CD14-positive monocyte (primary cell): ENCODE measurements at places on chromosomes 7 and 10. TPM values are rescaled to one million over a fixed set of nuclear protein-coding genes. Genes with fewer than 3 reads are reported as not detected.

The ZNF277 gene
- polyA plus RNA-seq, result 20.7 TPM

The FAM237B gene
- polyA plus RNA-seq, result not detected

The PTTG1IP2 gene
- not detected for polyA plus RNA-seq

The ANKRD2 gene
- not detected for polyA plus RNA-seq

The GRID2IP gene
- polyA plus RNA-seq, result not detected

The MSMB gene
- not detected for polyA plus RNA-seq

The TBC1D12 gene
- 4.0 and 10.5 TPM in 2 replicates for polyA plus RNA-seq

The GNAT3 gene
- polyA plus RNA-seq, result not detected in 2 replicates

The DLX6 gene
- polyA plus RNA-seq, result not detected in 2 replicates

The ANKRD61 gene
- 0.10 TPM in 1 of 2 replicates, not detected in the other for polyA plus RNA-seq

The PVRIG gene
- polyA plus RNA-seq, result 0.06 TPM in 1 of 2 replicates, not detected in the other

The PRSS1 gene
- not detected in 2 replicates for polyA plus RNA-seq

The PDSS1 gene
- polyA plus RNA-seq, result 12.6 TPM

The AASS gene
- polyA plus RNA-seq, result 0.06 and 0.33 TPM in 2 replicates

DNA sequence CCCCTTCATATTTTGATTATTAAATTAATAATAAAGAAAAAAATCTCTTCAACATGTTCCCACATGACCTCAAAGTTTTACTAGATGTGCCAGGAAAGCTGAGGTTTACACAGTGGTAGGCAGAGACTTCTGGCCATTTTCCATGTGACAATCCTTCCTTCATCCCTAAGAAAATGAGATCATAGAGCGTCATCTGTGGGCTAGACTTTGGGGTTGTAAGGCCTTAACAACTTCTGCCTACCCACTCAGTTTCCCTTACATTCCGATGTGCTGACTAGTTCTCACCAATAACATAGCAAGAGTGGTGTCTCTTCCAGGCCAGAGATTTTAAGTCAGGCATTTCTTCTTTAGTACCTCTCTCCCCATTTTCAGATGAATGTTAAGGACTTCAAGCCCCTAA is 171.1 kb upstream of the PHF14 start:
- H3K27ac ChIP-seq, result no peak overlapping the region
- no peaks in the 10 kb centered on the region for H3K4me1 ChIP-seq
- DNase-seq, result no peak
- H3K27me3 ChIP-seq, result no peaks in the 10 kb centered on the region
- H3K36me3 ChIP-seq, result no peaks in the 10 kb centered on the region
- no peak overlapping the region for H3K4me3 ChIP-seq

DNA sequence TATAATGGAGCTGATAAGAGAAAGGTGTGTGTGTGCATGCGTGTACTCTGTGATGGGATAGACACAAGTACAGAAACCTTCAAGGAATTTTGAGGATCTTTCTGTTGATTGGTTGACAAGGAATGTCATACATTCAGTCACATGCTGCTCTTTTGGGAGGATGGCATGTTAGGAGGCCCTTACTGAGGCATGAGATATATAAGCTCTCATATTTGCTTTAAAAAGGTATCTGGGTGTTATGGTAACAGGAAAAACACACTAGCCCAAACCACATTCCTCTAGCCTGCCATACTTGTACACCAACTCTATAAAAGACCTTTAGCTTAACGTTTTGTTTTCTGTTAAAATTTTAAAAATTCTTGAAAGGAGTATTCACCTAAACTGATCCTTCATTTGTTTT is 72.5 kb upstream of the EGFR start:
- H3K4me3 ChIP-seq, result no peak overlapping the region
- DNase-seq, result no peak
- no peaks in the 10 kb centered on the region for H3K4me1 ChIP-seq
- no peak overlapping the region for H3K27ac ChIP-seq
- H3K27me3 ChIP-seq, result no peaks in the 10 kb centered on the region

DNA sequence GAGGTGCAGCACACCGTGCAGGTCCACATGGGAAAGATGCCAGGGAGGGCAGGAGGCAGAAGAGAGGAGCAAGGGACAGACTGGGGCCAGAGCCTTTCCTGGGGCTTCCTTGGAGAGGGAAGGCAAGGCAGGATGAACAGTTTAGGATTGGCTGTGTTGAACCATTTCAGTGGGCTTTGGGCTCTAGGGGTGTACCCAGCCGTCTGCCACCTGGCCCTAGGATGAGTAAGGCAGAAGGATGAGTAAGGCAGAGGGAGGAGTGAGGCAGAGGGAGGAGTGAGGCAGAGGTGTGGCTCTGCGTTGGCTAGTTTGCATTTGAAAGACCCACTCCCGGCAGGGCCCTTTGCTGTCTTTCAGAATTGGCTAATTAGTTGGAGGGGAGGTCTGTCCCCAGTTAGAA is 31.5 kb upstream of the PRF1 start:
- H3K4me3 ChIP-seq, result no peak overlapping the region
- no peak for DNase-seq
- H3K27me3 ChIP-seq, result no peaks in the 10 kb centered on the region
- no peaks in the 10 kb centered on the region for H3K36me3 ChIP-seq
- no peaks in the 10 kb centered on the region for H3K4me1 ChIP-seq
- no peak overlapping the region for H3K27ac ChIP-seq

GRCh38 chr7:117229350-117229749 is 93.5 kb downstream of the WNT2 start:
- no peak for DNase-seq
- H3K4me1 ChIP-seq, result no peaks in the 10 kb centered on the region

GRCh38 chr7:113730309-113730955 is 188.4 kb downstream of the PPP1R3A start:
- DNase-seq, result no peak
- H3K27ac ChIP-seq, result no peak overlapping the region
- no peaks in the 10 kb centered on the region for H3K27me3 ChIP-seq
- no peaks in the 10 kb centered on the region for H3K36me3 ChIP-seq
- no peaks in the 10 kb centered on the region for H3K4me1 ChIP-seq

- no peak for DNase-seq
- no peak overlapping the region for H3K27ac ChIP-seq
- H3K36me3 ChIP-seq, result no peaks in the 10 kb centered on the region
- no peaks in the 10 kb centered on the region for H3K4me1 ChIP-seq
- H3K27me3 ChIP-seq, result no peaks in the 10 kb centered on the region
Observed at GRCh38 chr10:58152673-58153263, 114.9 kb downstream of the IPMK start.

- H3K27ac ChIP-seq, result no peak overlapping the region
- no peaks in the 10 kb centered on the region for H3K27me3 ChIP-seq
- H3K4me1 ChIP-seq, result no peaks in the 10 kb centered on the region
- H3K4me3 ChIP-seq, result no peak overlapping the region
- H3K36me3 ChIP-seq, result no peaks in the 10 kb centered on the region
Observed at GRCh38 chr10:63318491-63318890, 147.3 kb downstream of the JMJD1C start.

DNA sequence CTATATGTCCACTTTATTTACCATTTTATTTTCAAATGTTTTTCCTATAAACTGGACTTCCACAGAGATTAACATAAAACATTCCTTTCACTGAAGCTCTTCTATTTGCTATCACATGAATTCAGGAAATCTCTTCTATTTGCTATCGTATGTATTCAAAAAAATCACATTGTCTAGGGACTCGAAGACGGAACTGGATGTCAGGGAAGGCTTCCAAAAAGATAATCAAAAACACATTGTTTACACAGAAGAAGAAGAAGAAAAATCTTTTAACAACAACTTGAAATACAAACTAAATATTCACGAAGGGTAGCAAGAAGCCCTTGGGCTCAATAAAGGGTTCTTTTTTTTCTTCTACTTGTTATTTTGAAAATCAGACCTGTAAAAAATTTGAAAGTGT is 426.1 kb upstream of the LRRN3 start:
- DNase-seq, result no peak
- no peaks in the 10 kb centered on the region for H3K4me1 ChIP-seq
- H3K4me3 ChIP-seq, result no peak overlapping the region
- no peaks in the 10 kb centered on the region for H3K36me3 ChIP-seq

DNA sequence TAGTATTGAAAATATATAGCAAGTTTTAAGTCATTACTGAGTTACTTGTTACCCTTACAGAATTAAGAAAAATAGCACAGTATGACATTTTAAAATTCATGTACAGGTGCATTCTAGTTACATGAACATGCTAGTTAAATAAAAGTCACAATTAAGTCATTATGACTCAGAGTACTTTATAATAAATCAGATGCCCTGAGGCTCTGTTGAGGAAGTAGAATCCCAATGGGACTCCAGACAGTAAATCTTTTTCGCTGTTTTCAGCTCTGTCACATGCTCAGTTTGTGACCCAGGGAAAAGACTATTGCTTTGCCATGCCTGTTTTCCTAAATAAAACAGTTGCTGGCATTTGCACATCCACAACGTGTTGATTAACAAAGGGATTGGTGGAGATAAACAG is 21.0 kb downstream of the NUDT13 start:
- DNase-seq, result no peak
- H3K27me3 ChIP-seq, result no peaks in the 10 kb centered on the region
- no peaks in the 10 kb centered on the region for H3K4me1 ChIP-seq
- no peak overlapping the region for H3K27ac ChIP-seq
- H3K4me3 ChIP-seq, result no peak overlapping the region
- H3K36me3 ChIP-seq, result peaks cover 83% of the 10 kb centered on the region

- H3K36me3 ChIP-seq, result no peaks in the 10 kb centered on the region
- peak overlapping the region; percentile 31 for H3K4me3 ChIP-seq
- DNase-seq, result peak; percentile 15
- H3K4me1 ChIP-seq, result peaks cover 11% of the 10 kb centered on the region
Observed at GRCh38 chr7:2452074-2452507, 24.1 kb downstream of the GRIFIN start.

GRCh38 chr10:110002801-110003523 is 4.8 kb upstream of the ADD3 start:
- DNase-seq, result no peak
- H3K27ac ChIP-seq, result no peak overlapping the region
- peaks cover 12% of the 10 kb centered on the region for H3K4me1 ChIP-seq
- H3K27me3 ChIP-seq, result no peaks in the 10 kb centered on the region
- no peak overlapping the region for H3K4me3 ChIP-seq

DNA sequence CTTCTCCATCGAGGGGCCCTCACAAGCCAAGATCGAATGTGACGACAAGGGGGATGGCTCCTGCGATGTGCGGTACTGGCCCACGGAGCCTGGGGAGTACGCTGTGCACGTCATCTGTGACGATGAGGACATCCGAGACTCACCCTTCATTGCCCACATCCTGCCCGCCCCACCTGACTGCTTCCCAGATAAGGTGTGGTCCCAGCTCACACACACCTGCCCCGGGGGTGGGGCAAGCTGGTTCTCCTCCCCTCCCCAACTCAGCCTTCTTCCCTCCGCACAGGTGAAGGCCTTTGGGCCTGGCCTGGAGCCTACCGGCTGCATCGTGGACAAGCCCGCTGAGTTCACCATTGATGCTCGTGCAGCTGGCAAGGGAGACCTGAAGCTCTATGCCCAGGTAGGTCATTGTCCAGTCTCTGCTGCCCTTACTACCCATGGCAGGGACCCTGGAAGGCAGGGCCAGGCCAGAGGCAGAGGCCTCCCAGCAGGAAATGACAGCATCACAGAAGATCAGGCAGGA is 11.0 kb downstream of the FLNC start:
- no peaks in the 10 kb centered on the region for H3K36me3 ChIP-seq
- no peak overlapping the region for H3K4me3 ChIP-seq
- no peak overlapping the region for H3K27ac ChIP-seq
- no peaks in the 10 kb centered on the region for H3K4me1 ChIP-seq
- no peak for DNase-seq

- no peaks in the 10 kb centered on the region for H3K27me3 ChIP-seq
- DNase-seq, result no peak
- H3K4me1 ChIP-seq, result no peaks in the 10 kb centered on the region
- no peak overlapping the region for H3K4me3 ChIP-seq
Observed at GRCh38 chr10:79024296-79024695, 44.5 kb upstream of the ZMIZ1 start.

DNA sequence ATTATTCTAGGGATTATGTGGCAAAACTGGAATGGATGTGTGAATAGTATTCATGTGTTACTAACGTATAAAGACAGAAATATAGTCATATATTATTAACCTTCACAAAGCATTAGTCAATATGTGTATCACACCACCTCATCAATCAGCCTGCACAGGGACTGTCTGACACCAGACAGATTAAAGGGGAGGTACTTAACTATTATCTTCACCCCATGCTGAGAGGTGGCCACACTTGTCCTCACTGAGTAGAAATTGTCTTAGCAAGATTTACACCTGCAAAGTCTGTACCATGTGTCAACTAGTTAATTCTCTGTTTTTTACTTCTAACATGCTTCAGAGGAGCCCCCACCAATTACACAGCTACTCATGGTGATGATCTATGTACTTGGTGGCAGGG is 146.3 kb upstream of the LRGUK start:
- no peak for DNase-seq
- H3K27me3 ChIP-seq, result no peaks in the 10 kb centered on the region
- H3K27ac ChIP-seq, result no peak overlapping the region
- H3K4me1 ChIP-seq, result no peaks in the 10 kb centered on the region

GRCh38 chr10:70293169-70293843 is 9.5 kb upstream of the NPFFR1 start:
- H3K4me1 ChIP-seq, result peaks cover 34% of the 10 kb centered on the region
- no peak overlapping the region for H3K27ac ChIP-seq
- H3K27me3 ChIP-seq, result no peaks in the 10 kb centered on the region
- no peak overlapping the region for H3K4me3 ChIP-seq
